Urothelium cell line (cell line): ENCODE measurements at places on chromosomes 7 and 10.

DNA sequence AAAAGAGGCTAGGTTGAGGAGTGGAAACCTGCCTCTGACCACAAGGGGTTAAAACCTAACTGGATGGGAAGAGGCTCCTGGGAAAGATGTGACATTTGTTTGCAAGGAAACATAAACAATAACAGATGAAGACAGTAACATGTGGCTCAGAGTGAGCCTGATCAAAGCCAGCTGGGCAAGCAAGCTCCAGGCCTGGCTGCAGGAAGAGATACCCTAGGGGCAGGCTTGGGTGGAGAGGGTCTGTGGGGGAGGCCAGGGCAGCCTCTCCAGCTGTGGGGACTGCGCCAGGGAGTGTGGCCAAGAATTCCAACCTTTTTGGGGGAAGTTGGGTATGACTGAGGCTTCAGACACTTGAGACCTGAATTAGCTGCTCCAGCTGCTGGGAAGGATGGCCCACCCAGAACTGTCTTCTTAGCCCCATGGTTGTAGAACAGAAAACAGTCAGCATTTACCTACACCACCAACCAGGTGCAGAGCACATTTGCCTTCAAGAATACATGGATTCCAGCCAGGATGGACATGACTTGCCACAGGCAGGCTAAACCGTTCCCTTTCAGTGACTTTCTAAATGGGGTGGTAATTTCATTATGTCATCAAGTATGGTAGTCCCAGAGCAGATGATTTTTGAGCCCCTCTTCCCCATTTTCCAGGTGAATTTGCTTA, 10.4 kb upstream of the FAM170B start:
- no peak for DNase-seq

DNA sequence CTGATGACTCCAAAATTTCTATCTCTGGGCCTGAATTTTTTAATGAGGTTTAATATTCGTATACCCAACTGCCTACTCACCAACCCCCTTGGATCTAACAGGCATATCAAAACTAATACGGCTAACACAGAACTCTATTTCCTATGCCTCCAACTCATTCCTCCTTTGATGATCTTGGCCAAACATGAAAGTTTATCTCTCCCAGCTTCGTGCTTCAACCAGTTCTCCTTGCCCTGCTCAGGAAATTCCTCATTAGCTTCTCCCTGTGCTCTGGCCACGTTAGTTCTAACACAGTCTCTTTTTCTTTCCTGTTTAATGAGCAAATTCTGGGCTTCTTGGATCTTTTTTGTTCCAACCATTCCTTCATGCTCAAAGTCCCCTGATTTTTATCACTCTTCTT, 138.9 kb upstream of the PTN start:
- no peak for DNase-seq

DNA sequence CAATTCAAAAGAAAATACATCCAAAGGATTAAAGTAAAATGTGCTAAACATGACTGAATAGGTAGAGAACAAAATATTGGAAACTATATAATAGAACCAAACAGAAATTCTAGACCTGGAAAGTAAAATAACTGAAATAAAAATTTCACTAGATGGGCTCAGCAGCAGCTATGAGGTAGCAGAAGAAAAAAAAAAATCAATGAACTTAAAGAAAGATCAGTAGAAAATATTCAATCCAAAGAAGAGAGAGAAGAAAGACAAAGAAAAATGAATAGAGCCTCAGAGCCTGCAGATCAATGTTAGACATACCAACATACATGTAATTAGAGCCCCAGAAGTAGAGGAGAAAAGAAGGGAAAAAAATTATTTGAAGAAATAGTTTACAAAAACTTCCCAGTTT, 129.6 kb upstream of the RNF32 start:
- DNase-seq: no peak

DNA sequence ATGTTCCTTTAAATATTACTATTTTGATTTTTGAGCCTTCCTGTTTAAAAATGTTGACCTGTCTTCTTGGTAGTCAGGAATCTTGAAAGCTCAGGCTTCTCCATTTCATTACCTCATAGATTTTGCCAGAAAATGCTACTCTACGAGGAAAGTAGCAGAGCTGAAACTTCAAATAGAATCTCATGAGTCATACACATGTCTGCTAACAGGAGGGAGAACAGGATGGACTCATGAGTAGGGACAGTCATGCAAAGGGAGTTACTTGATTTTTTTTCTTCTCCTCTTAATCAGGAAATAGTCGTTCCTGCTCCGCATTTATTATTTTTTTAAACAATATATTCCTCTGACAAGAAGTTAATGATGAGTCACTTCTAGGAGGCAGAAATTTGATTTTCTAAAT, 37.0 kb upstream of the MINDY3 start:
- peak; percentile 61 for DNase-seq

- DNase-seq: no peak
These were observed 22.7 kb downstream of the INPP5A start for GRCh38 chr10:132560241-132560731.

DNA sequence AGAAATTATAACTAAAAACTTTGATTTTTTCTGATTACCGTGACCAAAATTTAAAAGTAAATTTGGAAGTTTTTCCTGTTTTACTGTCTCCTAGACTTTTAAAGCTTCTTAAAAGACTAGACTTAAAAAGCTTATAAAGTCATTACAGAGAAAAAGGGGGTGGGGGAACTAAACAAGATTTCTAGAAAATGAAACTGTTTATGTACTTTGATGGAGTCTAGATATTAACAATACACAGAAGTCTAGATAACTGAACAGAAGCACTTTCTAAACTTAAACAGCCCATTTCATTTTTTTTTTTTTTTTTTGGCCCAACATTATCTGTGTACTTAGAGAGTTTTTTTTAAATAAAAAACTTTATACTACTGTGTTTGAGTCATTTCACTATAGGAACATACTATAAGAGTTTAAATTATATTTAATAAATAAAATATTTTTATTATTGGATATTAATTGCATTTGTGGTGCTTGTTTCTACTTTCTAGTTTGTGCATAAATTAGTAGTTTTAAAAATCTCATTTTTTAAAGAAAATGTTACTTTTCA, 98.5 kb downstream of the PHTF2 start:
- DNase-seq: no peak

DNA sequence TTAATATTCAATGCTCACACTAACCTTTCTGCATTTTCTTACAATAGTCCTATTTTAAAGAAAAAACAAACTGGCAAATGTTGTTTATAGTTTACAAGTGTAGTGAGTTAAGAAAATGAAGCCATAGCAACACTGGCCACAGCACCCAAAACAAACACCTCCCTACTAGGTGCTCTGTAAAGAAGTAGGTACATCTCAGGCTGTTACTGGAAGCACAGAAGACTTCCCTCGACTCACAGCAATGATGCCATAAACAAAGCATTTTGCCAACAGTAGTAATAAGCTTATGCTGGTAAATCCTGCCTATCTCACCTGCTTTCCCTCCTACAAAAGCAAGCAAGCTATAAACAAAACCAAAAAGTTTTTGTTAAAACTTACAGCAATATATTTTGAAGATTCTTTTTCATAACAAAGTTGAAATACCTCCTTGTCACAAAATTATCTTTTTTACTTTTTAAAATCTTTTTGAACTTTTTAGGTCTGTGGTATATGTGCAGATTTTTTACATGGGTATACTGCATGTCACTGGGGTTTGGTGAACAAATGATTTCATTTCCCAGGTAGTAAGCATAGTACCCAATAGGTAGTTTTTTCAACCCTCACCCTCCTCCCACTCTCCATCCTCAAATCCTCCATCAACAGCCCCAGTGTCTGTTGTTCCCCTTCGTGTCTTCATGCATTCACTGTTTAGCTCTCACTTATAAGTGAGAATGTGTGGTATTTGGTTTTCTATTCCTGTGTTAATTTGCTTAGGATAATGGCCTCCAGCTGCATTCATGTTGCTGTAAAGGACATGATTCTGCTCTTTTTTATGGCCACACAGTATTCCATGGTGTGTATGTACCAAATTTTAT, 28.4 kb downstream of the COA1 start:
- DNase-seq: no peak

DNA sequence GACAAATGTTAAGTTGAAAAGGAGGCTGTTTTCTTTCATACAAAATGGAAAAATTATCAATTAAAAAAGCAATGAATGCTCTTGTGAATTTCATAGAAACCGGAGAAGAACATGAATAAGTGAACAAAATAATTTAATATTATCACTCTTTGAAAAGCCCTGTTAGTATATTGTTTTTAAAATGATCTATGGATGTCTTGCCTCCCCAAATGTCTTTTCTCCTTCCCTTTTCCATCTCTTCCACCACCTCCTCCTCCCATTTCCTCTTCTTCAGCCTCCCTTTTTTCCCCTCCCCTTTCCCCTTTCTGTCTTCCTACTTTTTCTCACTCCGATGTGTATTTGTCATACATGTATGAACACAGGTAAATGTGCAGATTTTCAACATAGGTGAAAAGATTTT, 234.7 kb downstream of the MALRD1 start:
- no peak for DNase-seq

GRCh38 chr10:113139699-113140098, 189.7 kb downstream of the TCF7L2 start:
- DNase-seq: no peak
